Activated CD4-positive, alpha-beta T cell treated with anti-CD3 and anti-CD28 coated beads for 24 hours (primary cell): ENCODE measurements at places on chromosomes 4 and X.

GRCh38 chr4:180150818-180151217 is 2092.4 kb upstream of the TENM3 start:
- DNase-seq: no peak

- no peak for DNase-seq
These were observed 55.8 kb upstream of the SHOX start for GRCh38 chrX:574830-575229.

DNA sequence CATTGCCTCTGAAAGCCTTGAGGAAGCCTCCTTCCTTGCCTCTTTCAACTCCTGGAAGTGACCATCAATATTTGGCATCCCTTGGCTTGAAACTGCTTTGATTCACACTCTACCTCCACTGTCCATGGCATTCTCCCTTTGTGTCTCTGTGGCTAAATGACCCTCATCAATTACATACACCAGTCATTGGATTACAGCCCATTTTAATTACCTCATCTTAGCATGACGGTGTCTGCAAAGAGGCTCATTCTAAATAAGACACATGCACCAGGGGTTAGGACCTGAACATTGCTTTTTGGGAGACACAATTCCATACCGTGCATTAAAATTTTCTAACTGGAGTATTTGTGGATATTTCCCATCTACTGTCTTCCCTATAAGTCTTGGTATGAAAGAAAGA is 60.7 kb upstream of the FAM9A start:
- no peak for DNase-seq

GRCh38 chr4:27428661-27429060 is 568.0 kb downstream of the STIM2 start:
- no peak for DNase-seq

GRCh38 chrX:109848461-109849050 is 115.5 kb upstream of the ACSL4 start:
- no peak for DNase-seq

DNA sequence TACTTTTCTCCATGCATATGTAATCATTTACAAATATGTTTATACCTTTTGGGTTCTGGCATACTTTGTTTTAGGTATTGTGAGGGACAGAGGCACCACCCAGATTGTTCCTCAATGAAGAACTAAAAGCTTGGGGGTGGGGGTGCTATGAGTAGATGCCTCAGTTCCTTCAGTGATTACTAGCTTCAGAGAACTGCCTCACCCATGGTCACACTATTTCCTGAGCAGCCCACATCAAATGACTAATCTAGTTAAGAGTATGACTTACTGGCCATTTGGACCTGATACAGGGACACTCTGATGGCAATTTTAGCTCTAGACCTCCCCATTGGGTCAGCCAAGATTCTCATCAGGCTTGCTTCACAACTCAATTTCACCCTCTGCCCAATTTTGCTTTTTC is 22.2 kb upstream of the CXXC4 start:
- DNase-seq: no peak

DNA sequence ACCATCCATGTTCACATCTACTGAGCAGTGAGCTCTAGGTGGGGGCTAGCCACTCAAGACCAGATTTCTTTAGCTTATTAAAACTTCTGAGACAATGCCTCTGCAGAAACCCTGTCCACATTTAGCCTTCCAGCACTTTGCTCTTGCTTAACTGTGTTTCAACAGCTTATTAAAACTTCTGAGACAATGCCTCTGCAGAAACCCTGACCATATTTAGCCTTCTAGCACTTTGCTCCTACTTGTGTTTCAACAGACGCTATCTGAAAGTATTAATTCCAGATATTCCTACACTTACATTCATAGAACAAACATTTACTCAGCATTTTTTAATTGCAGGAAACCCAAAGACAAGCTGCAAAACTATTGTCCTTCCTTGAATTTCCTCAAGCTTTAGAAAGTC is 91.9 kb downstream of the SEL1L3 start:
- no peak for DNase-seq

- DNase-seq: no peak
These were observed 67.3 kb upstream of the DDIT4L start for GRCh38 chr4:100257567-100257966.

- DNase-seq: no peak
These were observed 28.8 kb upstream of the TRPC3 start for GRCh38 chr4:121980643-121981042.

DNA sequence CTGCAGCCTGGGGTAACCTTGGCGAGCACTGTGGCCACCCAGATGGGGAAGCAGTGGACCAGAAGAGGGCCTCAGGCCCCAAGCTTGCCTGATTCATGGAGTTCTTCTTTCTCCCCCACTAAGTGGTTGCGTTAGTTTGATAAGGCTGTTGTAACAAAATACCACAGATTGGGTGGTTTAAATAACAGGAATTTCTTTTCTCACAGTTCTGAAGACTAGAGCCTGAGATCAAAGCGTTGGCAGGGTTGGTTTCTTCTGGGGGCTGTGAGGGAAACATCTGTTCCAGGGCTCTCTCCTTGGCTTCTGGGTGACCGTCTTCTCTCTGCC is 105.7 kb upstream of the GATB start:
- no peak for DNase-seq

- no peak for DNase-seq
These were observed 580.8 kb upstream of the FTHL17 start for GRCh38 chrX:31652650-31653049.

GRCh38 chr4:176478076-176478475 is 158.3 kb downstream of the SPCS3 start:
- DNase-seq: no peak

DNA sequence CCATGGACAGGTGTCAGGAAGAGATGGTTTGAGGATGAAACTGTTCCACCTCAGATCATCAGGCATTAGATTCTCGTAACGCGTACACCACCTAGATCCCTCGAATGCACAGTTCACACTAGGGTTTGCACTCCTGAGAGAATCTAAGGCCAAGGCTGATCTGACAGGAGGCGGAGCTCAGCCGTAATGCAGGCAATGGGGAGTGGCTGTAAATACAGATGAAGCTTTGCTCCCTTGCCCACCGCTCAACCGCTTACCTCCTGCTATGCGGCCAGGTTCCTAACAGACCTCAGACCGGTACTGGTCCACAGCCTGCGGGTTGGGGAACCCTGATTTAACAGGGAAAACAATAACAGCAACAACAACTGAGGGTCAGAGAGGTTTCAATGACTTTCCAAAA is 2.0 kb upstream of the TEC start:
- no peak for DNase-seq

GRCh38 chr4:77201857-77202256 is 44.9 kb downstream of the CCNG2 start:
- DNase-seq: no peak

GRCh38 chrX:40581336-40581920 is 658 bp downstream of the ATP6AP2 start:
- no peak for DNase-seq

DNA sequence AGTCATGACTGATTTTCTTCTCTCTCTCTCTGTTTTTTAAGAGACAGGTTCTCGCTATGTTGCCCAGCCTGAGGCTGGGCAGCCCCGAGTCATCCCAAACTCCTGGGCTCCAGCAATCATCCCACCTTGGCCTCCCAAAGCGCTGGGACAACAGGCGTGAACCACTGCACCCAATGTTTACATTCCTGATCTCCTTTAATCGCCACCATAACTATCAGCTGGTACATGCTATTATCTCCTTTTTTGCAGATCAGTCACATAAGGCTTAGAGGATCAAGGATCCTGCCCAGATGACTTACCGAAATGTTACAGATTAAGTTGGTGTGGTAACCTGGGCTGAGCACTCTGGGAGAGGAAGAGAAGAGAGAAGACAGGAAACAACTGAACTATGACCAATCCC is 1.5 kb upstream of the USP46 start:
- DNase-seq: no peak

DNA sequence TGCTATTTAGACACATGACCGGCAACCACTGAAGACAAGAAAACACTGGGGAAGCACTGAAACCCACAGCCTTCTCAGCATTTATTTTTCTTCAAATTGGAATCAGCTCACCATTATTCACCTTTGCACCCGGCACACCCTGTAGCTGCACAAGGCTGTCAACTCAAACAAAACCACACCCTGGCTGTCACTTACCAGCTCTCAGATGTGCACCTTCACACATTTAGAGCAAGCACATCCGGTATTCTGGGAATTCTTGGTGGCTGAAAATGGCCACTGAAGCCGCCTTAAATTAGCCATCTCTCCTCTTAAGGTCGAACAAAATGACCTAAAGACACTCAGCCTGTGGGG is 5.9 kb downstream of the ZFYVE28 start:
- peak; percentile 51 for DNase-seq

DNA sequence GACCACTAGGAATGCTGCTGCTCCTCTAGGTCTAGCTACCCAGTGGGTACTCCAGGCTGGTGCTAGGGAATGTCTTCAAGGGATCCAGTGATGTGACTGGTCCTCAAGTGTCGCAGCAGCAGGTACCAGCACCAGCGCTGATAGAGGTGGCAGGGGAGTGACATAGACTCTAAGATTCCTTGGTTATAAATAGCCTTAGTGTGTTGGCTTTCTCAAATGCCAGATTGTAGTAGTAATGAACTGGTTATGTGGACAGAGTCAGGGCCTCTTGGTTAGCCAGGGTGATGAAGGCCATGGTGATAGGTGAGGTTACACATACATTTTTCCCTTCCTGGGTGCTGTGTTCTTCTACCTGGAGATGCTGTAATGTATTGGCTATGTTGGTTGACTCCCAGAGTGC is 38.3 kb downstream of the DCLK2 start:
- DNase-seq: no peak

DNA sequence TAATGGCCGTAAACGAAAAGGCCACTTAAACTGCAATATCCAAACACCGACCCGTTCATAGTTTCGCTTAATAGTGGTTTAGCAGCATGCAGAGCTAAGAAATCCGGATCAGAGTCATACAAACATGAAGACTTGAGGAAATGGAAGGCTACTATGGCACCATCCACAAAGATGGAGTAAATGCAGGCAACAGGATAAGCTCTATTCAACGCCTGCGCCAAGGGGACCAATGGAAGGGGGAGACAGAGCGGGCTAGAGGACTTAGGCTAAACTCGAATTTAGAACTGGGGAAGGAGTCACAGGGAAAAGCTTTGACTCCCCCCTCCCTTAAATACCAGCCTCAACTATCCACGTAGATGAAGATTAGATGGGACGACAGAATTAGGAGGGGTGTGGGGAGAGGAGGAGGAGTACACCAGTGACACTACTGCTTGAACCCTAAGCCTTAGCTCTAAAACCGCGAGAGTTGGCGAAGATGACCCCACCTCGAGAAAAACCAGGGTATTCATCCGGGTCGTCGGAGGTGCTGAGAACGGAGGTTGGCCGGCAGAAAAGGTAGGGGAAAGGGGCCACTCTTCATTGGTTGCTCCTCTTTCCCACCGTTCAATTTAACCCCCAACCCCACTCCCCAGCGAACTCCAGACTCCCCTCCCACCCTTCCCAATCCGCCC is 3.5 kb downstream of the HUWE1 start:
- DNase-seq: peak; percentile 1

- DNase-seq: no peak
These were observed 54.1 kb upstream of the IBSP start for GRCh38 chr4:87745064-87745807.

DNA sequence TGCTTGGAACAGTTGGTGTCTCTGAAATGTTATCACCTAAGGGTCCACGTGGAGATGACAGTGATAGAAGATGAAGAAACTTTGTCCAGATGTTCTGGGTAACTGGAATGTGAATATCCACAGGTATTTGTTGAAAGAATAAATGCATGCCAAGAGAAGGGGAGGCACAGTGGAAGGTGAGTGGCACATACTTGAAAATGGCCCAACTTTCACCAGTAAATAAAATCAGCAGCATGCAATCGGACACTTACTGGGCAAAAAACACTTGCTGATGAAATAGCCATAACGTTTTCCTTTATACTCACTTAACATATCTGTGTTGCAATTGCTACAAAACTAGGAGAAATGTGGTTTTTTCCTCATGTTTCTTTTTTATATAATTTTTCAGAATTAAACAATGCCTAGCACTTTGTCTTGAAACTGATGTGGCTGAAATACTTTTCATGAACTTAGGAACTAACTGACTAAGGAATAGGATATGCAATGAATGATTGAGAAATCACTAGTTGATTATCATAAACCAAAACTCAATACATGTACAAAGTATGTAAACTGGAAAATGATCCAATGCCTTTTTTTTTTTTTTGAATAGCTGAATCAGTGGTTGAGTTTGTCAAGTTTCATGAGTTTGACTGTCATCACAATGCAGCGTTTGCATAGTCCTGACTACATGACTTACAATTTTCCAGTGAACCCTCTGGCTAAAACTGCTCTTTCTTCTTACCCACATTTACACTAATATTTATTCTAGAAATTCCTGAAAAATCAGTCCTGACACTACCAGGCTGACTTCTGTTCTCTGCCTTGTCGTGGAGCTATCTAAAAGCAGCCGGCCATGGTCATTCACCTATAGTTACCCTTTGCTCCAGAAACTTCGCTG is 127.4 kb downstream of the CPE start:
- DNase-seq: no peak

DNA sequence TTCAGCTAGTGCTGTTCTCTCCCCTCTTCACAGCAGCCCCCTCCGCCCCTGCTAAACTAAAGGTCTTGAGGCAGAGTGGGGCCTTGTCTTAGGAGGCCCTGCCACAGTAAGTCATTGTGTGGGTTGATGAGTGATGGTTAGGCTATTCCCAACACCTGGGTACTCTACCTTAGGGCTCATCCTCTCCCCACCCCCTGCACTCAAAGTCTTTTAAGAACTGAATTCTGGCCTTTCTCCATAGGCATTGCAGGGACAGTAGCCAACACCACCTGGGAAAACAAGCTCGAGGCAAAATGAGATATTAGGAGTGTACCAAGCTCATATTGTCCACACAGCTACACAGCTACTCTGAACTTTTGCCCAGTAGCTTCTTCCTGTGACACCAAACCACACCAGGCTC is 42.5 kb downstream of the RAB40AL start:
- no peak for DNase-seq

- no peak for DNase-seq
These were observed 5.4 kb upstream of the SH3BP2 start for GRCh38 chr4:2787230-2788100.

DNA sequence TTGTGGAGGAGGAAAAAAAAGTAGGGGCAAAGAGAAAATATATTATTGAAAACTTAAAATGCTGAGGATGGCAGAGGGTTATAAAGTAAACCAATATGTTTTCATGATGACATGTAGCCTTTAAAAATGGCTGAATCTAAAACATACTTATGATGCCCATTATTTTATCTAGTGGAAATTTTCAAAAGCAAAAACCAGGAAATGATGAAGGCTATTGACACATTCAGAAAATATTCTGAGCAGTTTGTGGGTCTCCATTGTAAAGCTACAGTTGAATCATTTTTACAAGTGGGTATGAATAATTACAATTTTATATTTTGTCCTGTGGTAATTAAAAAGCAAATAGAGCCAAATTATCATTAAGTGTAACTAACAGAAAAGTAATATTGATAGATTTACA is 10.7 kb downstream of the PLS3 start:
- no peak for DNase-seq

- DNase-seq: no peak
These were observed 480.5 kb upstream of the FSTL5 start for GRCh38 chr4:162644346-162644745.

DNA sequence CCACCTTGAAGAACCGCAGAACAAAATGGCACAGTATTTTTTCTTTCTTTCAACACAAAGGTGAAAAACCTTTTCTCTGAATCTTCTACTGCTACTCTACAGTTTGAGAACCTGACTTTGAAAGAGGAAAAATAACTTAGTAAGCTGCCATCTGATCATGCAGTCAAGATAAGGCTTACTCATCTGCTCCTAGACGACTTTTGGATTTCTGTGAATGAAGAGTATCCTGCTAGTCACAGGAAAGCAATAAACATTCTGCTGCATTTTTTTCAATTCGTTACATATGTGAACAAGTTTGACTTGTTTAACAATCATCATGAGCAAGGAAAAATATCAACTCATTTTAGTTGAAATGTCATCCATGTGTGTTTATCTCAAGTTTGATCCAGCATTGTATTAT is 25.2 kb downstream of the TIGD2 start:
- DNase-seq: no peak
